ENCODE measurements at places on chromosomes 13 and 19.

- no peak for DNase-seq
Observed at GRCh38 chr19:51503286-51503817, 1.8 kb upstream of the SIGLEC12 start.

GRCh38 chr13:51765142-51765515 lies 38.8 kb downstream of the DHRS12 start:
- DNase-seq: no peak

DNA sequence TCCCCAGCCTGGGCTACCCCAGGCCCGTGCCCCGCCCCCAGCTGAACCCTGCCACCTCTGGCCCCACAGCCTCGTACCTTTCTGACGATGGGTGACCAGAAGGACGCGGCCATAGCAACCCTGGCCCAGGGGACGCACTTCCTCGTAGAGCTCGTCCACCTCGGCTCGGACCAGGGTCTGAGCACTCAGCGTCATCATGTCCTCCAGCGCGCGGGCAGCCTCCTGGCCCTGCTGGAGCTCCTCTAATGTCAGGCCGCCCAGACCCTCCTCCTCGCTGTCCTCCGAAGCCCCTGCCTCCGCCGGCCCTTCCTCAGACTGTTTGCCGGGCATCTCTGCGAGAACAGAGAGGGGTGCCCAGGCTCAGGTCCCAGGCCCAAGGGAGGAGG lies 975 bp downstream of the SBK2 start:
- DNase-seq: no peak

DNA sequence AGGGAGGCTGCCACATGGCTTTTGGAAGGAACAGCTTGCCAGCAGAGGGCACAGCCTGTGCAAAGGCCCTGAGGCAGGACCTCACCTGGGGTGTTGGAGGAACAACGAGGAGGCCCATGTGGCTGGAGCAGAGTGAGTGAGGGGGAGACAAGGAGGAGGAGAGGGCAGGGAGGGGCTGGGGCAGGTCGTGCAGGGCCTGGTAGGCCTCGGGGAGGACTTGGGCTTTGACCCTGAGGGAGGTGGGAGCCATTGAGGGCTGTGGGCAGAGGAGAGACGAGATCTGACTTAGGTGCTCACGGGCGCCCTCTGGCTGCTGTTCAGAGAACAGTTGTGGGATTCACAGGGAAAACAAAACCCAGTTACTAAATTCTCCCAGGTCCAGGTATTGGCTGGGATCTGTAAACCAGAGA lies 25.2 kb downstream of the ZNRF4 start:
- no peak for DNase-seq

- DNase-seq: peak; percentile 51
Observed at GRCh38 chr19:29841559-29842367, 30.0 kb downstream of the CCNE1 start.

- no peak for DNase-seq
Observed at GRCh38 chr19:18788529-18789421, 2.3 kb downstream of the COMP start.

GRCh38 chr19:33442706-33443105 lies 69.2 kb downstream of the CEBPG start:
- DNase-seq: no peak

- no peak for DNase-seq
Observed at GRCh38 chr19:33569821-33570220, 48.2 kb upstream of the PEPD start.

DNA sequence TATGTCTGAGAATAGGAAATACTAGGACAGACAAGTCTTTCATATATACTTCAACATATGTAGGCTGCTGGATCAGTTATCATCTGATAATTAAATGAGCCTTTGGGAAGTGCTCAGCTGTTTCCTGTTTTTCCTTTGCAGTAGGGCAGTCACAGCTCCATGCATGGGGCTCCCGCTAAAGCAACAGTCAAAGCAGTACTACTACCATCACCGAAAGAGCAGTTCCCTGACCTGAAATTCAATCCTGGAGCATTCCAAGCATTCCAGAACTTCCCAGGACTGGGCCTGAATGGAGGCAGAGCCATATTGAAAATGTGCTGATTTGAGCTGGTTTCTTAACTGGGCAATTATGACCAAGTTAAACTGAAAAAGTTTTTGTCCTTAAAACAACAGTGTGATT lies 20.5 kb downstream of the MICU2 start:
- DNase-seq: no peak

DNA sequence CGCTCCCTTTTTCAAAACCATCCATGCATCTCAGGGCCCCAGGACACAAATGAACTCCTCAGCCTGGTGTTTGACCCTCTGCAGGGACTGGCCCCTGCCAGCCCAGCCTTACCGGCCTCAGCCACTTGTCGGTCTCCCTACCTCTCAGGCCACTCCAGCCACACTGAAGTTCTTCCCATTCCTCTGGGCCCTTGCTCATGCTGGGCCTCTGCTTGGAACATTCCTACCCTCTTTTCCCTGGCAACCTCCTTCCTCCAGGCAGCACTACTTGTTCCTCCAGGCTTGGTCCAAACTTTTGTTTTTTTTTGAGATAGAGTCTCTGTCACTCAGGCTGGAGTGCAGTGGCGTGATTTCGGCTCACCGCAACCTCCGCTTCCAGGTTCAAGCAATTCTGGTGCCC lies 7.6 kb upstream of the EGLN2 start:
- DNase-seq: no peak

DNA sequence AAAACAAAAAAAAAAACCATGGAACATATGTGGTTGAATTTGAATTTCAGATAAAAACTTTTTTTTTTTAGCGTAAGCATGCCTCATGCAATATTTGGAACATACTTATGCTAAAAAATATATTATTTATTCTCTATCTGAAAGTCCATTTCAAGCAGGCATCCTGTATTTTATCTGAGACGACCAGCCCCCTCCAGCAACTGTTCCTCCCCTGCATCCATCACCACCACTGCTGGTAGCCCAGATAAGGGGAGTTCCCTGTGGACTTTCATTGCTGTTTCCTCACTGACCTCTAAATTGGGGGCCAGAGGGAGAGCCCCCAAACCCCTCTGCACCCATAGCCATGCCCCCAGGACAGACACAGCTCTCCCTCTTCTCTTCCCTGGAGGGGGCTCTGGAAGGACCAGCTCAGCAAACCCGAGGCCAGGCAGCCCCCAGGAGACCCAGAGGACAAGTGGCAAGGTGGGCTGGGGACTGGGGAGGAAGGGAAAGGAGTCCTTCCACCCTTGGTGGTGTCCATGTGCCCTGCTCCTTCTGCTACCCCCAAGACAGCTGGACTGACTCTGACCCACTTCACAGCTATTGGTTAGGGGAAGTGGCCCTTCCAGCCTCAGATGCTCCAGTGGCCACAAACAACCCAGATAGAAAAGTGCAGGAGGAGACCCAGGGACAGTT lies 6.6 kb upstream of the SIGLEC12 start:
- DNase-seq: no peak

DNA sequence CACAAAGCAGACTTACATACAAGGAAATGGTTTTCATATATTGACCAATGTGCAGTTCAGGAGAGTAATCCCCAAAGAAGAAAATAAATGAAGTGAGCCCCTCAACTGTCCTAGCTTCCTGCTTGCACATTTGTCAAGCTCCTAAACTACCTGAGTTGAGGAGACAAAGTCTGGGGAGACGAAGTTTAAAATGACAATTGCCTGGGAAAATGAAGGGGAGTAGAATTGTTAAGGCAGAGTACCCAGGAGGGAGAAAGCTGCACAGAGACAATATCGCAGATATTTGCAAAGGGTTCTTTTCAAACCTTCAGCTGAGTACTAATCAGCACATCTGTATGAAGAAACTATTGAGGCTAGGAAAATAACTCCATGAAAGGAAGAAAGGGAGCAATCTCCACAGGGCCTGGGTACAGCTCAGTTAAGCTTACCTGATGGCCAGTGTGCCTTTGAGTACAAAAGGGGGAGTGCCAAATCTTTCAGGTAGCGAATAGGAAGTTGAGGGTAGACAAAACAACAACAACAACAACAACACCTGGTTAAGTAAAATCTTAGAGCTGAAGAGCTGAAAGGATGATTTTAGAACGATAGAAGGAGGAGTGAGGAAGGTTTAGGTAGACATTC lies 1700.1 kb upstream of the PRR20A start:
- no peak for DNase-seq

- DNase-seq: no peak
Observed at GRCh38 chr19:37977992-37978391, 71.0 kb downstream of the SIPA1L3 start.

DNA sequence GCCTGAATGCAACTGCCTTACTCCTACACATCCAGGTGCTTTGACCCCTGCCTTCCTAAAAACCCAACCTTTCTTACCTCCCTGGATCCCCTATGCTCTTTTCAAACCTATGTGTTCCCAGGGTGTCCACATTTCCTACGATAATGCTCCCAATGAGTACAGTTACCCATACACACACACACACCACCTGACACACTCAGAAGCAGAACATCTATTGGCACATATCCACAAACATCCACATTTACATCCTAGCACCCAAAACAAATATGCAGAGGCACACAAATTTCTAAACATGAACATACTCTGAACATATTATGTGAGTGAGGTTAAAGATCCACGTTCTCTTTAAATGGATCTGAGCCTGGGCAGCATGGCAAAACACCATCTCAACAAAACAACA lies 22.4 kb upstream of the PLAUR start:
- DNase-seq: no peak

DNA sequence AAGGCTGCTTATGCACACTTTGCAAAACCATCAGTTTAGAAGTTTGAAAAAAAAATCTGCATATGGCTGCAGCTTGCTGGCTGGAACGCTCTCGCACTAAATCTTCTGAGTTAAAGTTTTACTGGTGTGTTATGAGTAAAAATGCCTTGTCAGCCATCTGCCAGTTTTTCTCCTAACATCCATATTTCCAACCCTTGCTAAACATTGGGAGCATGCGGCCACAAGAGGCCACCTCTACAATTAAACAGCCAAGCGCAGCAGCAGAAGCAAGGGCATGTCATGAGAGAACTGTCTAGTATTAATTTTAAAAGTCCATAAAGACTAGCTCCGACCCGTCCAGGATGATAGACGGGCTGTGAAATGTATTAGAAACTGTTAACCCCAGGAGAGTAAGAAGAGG lies 248.3 kb downstream of the TSHZ3 start:
- DNase-seq: no peak

DNA sequence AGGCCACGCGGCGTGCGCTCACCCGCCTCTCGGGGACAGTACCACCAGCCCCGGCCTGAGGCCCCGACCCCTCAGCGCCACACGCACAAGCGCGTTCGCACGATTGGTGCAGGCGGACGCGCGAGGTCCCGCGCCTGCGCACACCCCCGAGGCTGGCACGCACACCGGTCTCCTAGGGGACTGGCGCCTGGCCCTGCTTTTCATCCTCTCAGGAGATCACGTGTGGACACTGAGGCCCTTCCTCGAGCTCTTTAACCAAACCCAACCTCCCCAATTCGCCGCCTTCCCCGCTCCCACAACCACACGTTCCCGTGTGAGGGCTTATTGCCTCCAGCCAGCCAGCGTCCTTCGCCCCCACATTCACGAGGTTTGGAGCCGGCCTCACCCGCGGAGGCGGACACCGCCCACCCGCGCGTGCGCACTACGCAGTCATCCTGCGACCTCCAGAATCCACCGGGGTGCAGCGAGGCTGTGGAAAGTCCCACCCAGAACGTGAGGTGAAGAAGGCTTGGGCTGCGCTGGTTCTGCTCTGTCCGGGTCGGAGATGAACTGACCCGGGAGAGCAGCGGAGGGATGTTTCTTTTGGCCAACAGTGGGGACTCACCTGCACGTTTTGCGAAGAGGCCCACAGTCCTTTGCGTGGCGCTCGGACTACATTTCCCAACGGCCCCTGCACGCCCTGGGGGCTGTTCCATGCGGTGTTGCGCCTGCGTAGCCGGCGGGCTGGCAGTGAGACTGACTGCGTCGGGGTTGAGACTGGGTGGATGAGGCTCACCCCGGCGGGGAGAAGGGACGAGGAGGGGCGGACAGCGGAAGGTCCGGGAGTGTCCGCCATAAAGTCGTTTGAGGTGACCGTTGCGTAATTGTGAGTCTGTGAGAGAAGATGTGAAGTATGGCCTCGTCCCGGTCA lies 539 bp upstream of the ZNF667 start:
- DNase-seq: peak; percentile 84

DNA sequence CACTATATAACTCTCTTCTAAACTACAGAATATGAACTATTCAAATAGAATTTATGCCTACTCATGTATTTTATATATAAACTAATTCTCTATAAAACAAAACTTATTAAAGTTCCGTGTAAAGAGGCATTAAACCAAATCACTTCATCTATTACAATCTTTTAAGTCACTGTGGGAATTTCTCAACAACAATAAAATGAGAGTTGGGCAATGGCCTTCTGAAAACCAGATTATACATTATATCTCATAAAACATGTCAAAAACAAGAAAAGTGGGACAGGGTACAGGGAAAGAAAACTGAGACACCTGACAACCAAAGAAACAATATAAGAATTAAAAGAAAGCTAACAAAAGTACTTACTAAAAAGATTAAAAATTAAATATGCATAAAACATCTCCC lies 145.2 kb downstream of the DIAPH3 start:
- no peak for DNase-seq

DNA sequence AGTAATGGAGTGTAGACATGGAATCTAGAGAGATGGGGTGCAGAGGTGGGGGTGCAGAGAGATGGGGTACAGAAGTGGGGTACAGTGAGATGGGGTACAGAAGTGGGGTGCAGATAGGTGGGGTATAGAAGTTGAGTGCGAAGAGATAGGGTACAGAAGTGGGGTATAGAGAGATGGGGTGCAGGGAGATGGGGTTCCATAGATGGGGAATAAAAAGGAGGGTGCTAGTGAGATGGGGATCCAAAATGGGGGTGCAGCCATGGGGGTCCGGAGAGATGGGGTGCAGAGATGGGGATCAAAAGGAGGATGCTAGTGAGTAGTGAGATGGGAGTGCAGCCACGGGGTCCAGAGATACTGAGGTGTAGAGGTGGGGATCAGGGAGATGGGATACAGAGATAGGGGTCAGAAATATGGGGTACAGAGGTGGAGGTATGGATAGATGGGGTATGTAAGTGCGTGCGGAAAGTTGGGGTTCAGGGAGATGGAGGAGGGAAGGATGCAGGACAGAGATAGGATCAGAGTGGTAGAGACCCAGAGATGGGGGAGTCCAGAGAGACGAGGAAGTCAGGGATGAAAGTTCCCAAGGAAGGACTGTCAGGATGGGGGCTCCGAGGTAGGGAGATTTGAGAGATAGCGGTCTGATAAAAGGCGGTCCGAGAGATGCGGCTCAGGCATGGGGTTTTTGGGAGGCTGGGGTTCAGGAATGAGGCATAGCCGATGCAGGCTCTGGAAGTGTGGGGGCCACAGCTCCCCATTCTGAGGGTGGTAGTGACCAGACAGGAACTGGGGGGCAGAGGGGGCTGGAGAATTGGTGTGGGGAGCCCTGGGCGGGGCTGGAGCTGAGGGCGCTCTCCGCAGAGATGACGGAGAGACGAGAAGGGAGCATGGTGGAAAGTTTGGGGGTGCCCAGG lies 3.4 kb downstream of the PALM3 start:
- DNase-seq: no peak

DNA sequence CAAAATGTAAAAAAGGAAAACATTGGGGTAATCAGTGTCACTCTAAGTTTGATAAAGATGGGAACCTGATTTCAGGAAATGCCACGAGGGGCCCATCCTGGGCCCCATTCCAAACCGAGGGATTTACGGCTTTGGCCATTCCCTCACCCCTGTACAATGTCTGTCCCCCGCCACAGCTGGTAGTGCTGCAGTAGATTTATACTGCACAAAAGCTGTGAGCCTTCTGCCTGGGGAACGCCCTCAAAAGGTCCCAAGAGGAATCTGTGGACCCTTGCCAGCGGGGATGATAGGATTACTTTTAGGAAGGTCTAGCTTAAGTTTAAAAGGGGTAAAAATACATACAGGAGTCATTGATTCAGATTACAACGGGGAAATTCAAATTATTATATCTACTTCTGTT lies 173.4 kb upstream of the SGCG start:
- DNase-seq: no peak

GRCh38 chr13:44313674-44314073 lies 60.0 kb upstream of the SERP2 start:
- DNase-seq: no peak
